ENCODE measurements at places on chromosomes 2 and 18.

DNA sequence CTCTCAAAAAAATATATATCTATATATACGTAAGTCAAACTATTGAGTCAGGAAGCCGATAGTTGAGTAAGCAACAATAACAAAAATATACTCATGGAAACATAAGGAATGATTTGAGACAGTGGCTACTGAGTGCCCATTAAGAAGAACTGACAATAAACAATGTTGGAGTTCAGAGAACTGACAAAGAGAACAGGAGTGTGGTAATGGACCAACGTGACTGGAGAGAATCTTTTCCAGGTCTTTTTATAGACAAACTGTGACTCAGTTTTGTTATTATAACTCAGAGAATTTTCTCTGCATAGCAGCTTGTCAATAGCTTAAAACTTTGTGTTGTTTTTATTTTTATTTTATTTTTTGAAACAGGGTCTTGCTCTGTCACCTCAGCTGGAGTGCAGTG is 4.6 kb upstream of the GALM start:
- DNase-seq, result no peak

- no peak for DNase-seq
These were observed 968 bp upstream of the ASTL start for GRCh38 chr2:96139181-96139758.

DNA sequence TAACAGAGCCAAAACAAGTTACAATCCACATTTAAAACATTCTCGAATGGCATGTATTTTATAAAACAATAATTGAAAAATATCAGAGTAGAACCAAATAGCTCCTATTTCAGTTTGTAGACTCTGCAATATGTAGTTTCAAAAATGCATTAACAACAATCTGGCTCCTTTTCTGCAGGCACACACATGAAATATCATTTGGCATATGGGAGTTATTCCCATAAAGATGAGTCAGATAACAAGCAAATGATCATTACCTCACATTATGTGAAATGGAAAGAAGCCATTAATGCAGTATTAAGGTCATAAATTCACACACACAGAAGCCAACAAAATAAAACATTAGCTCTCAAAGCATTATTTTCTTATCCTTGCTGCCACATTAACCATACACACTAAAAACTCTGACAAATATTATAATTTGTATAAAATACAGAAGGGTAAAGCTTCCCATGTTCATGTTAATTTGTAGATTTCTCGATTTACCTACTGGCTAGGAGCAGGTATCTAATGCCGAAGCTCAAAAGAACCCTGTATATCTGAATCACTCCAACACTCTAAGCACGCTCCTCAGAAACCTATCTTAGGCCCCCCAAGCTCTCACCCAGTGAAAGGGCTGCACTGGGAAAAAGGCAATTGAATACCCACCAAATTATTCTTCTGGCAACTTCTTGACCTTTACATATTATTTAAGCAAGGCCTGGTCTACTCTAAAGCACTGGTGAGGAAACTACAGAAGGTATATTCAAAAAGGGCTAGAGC is 13.8 kb downstream of the NBAS start:
- DNase-seq, result no peak

GRCh38 chr18:34951625-34952379 is 89.4 kb upstream of the MAPRE2 start:
- DNase-seq, result no peak

DNA sequence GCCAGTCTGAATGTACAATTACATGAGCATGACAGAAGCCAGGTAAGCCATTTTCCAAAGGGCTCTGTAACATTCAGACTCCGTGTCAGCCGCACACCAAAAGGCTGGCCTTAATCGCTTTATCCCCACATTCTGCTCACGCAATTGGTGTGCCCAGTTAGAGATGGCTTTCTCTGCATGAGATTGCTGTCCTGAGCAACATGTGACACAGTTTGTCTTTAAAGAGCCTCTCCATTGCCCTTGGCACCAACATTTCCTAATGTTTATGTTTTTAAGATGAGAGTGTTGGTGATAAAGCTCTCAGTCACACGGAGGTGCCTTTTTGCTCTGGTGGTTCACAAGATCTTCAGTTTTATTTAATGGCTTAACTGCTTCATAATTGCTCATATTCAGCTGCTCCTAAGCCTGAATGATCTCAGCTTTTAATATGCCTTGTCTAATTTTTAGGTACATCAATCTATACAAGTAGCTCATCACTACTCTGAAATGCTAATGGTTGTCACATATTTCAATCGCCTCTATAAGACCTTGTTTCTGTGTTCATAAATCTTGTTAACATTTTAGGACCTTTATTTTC is 164.8 kb upstream of the ACVR2A start:
- no peak for DNase-seq

- DNase-seq, result no peak
These were observed 714.6 kb downstream of the MBD2 start for GRCh38 chr18:53509886-53510285.

DNA sequence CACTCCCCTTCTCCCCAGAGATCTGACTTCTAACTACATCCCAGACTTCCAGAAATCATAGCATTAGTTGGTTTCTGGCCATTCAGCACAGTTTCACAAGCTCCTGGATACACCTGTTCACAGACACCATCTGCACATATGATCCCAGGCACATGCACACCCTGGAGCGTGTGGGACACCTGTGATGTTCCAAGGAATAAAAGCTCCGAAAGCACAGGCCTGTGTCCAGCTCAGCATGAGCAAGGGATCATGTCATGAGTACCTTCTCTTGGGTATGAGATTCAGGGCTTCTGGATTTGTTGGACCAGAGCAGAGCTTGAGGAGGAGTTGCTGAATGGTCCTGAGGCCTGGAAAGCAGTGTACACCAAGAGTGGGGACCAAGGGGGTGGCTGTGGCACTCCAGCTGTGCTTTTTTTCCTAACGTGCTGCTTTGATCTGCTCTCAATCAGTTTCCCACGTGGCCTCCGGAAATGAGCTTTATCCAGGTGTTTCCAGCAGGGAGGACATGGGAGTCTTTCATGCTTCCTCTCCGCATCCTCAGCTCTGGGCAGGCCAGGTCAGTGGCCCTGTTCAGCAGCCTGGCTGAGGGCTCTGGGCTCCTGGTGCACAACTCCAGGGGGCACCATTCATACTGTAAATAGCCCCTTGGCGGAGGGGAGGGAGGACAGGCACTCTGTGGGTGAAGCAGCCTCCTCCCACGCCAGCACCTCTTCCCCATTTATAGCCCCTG is 1.8 kb downstream of the DYSF start:
- no peak for DNase-seq

- DNase-seq, result no peak
These were observed 1579.2 kb upstream of the PIK3C3 start for GRCh38 chr18:40375837-40376236.

DNA sequence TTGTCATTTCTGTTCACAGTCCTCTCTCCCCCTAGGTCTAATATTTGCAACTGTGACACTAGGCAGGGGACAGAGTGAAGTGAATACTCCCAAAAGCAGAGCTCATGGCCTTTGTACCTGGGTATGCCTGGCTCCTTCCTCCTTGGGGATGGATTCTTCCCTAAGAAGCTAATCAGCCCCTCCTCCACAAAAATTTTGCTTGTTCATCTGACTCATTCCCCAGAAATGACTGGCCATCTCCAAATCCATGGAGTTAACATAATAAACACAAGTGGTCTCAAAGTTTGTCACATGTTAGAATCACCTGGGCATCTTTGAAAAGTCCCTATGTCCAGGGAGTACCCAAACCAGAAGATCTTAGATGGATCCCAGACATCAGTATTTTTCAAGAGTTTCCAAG is 65.3 kb downstream of the SUCLG1 start:
- no peak for DNase-seq

GRCh38 chr2:48240912-48241311 is 289.0 kb upstream of the STON1 start:
- no peak for DNase-seq

- DNase-seq, result no peak
These were observed 13.0 kb downstream of the SIX3 start for GRCh38 chr2:44954447-44954888.

DNA sequence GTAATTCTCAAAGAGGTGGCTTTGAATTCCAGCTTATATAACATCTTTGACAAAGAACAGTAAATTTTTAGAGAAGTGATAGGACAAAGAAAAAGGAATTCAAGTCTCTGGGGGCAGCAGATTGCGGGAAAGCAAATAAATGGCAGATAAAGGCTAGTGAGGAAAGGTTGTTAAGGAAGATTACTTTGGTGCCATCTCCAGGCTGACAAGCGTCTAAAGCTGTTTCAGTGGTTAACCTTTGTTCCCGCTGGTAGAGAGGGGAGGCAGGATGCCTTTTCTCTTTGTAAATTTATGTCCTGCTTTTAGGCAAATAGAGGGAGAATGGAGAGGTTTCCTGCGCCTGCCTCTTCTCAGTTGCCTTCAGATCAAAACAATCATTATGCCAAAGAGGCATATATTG is 431.2 kb upstream of the CHST9 start:
- DNase-seq, result no peak

- no peak for DNase-seq
These were observed 60.7 kb downstream of the NABP1 start for GRCh38 chr2:191738667-191739066.

GRCh38 chr2:176151442-176152287 is at the start of gene HOXD4:
Gene HOXD4 (plus strand): TSS chr2:176151550. CDS start chr2:176151634, 84 bp downstream.
- no peak for DNase-seq

GRCh38 chr18:10051877-10052631 is 138.2 kb downstream of the VAPA start:
- no peak for DNase-seq

- no peak for DNase-seq
These were observed 267.7 kb downstream of the GLI2 start for GRCh38 chr2:121003391-121003790.

- DNase-seq, result no peak
These were observed 42.6 kb upstream of the RNF152 start for GRCh38 chr18:61935362-61935761.

DNA sequence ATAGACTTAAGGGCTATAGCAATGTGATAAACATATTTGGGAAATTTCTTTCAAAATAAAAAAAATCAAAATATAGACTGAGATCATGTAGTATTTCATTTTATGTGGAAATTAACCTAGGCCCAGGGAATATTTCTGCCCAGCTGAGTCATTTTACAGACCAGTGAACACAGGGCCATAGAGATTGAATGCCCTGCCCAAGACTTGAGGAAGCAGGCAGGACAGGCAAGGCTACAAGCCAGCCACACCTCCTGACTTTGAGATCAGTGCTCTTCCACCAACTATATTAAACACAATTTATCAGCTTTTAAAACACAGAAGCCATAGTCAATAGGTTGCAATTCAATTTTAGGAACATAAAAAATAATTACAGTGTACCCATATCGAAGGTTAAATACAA is 12.9 kb downstream of the CCDC148 start:
- no peak for DNase-seq
